ENCODE measurements at places on chromosomes 6 and 20.

DNA sequence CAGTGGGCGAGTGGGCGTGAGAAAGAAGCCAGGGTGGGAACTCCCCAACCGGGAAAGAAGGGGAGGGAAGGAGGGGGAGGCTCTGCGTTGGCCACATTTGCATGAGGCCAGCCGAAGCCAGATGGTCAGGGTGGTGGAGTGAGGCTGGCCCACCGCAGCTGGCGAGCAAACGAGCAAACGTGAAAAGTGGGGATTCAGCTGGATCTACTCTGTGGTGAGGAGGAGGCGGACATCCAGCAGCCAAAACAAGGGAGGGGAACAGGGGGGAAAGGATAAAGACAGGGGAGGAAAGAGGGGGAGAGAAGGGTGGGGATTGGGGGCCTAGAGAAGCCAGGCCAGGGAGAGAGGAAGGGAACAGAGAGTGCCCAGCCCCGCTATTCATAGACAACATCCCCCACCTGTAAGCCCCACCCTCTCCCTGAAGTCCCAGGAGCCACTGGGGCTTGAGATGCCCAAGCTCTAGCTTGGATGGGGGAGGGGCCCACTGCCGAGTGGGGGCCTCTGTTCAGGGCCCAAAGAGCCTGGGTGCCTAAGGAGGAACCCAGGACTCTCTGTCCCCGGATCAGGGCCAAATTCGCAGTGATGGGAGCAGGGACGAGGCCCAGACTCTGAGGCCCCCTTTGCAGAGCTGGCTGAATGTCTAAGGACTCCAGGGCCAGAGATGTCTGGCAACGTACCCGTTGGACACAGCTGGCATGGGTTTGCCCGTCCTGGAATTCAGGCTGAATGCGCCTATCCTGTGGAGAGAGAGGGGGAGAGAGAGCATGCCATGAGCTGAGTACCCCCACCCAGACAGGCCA lies 45.1 kb downstream of the CPNE5 start:
- no peak for DNase-seq

DNA sequence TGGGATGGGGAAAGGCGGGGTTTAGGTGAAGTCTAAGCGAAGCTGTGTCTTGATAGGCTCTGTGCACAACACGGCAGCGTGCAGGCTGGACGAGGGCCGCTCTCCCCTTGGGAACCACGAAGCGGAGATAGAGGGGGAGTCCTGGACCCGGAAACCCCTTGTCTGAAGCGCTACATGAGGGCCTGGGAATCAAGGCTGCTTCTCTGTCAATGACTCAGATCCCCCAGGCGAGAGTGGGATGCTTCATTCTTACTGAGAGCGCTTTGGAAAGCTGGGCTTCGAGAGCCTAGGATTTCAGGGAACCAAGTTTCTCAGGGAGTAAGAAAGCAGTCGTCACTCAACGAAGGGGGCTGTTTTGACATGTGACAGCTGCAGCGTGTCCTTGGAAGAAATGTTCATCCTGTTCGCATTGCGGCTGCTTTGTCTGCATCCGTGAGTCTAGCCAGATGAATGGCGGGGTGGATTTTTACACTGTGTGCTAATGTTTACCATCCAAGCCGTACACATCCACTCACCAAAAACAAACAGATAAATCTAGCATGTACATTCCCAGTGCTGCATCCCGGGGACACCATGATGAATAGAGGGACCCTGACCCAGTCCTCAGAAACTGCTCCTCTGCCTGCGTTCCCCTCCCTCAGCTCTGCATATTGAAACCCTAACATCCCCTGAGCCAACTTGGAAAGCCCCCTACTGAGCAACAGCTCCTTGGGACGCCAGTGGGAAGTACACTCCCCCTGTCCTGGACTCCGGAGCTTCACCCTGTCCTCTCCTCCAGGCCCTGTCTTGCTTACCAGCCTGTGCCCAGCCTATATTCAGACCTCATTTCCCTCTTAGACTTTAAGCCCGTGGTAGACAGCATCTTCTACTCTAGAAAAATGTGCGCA lies 24.5 kb upstream of the RTF2 start:
- DNase-seq = no peak

DNA sequence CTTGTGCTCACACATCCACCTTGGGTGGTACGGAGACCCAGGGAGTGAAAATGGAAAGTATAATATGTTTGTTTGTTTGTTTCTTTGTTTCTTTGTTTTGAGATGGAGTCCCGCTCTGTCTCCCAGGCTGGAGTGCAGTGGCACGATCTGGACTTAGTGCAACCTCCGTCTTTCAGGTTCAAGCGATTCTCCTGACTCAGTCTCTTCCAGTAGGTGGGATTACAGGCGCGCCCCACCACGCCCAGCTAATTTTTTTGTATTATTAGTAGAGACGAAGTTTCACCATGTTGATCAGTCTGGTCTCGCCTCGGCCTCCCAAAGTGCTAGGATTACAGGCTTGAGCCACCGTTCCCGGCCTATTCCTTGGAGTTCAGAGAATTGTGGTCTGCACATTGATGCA lies 115.4 kb downstream of the TRIM27 start:
- no peak for DNase-seq

DNA sequence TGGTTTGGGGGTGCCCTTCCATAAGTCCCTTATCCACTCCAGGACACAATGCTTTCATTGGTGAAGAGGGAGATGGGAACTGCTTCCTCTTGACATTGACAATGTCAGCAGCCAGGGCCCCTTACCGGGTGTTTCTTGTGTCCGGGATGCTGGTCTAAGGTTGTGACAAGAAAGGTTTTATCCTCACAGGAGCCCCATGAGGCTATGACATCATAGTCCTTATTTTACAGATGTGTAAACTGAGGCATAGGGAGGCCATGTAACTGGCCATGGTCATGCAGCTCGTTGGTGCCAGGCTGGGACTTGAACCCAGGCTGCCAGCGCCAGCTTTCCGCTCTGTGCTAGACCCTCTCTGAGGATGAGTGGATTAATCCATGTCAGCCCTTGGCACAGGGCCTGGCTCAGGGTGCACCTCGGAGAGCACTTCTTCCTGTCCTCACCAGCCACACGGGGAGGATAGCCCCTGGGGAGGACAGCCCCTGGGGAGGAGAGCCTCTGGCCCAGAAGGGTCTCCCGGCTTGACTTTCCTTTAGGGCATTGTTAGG lies 157.3 kb downstream of the SYCP2 start:
- DNase-seq = no peak

Data from stimulated activated CD8-positive, alpha-beta memory T cell treated with anti-CD3 and anti-CD28 coated beads, Interleukin-2, amount 100 ng/mL, for 1 hour (primary cell).